Stimulated activated CD8-positive, alpha-beta memory T cell treated with anti-CD3 and anti-CD28 coated beads, Interleukin-4, amount 100 ng/mL, for 1 hour (primary cell): ENCODE measurements at places on chromosomes 1 and 21.

DNA sequence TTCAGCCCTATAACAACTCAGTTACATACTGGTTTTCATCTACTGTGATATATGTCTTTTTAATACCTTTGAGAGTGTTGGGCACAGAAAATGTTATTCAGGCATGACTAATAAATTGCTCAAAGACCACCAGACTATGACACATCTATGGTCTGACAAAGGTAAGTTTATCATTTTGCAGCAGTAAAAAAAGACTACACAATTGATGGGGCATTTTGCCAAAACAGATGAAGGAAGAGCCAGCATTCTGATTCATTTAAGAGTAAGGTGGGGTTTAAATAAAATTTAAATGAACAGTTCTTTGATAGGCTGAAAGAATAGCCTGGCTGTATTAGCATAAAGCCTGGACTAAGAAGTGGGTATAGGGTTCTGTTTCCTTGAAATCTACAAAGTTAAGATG lies 8.8 kb upstream of the RNPC3 start:
- DNase-seq: no peak

DNA sequence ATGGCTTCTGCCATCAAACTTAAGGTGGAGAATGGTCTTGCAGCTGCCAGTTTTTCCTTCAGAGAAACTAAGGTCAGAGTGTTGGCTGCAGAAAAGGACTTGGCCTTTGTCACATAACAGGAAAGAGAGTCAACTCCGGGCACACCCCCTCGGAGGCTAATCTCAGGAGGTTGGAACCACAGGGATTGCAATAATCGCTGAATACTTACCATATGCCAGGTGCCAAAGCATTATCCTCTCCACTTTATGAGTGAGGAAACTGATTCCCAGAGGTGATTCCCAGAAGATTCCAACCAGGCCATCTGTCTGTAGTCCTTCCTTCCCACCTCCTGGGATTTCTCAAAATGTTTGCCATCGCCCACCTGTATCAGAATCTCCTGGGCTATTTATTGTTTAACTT lies 54.0 kb downstream of the LACTBL1 start:
- no peak for DNase-seq

DNA sequence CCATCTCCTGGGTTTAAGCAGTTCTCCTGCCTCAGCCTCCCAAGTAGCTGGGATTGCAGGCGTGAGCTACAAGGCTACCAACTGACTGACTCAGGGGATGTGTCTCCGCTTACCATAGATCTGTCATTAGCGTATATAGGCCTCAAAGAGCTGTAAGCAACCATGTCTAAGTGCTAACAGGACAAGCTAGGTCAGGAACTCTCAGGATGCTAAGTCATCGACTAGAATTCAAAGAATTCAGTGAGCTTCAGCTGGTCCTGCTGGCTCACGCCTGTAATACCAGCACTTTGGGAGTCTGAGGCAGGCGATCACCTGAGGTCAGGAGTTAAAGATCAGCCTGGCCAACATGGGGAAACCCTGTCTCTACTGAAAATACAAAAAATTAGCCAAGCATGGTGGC lies 29.5 kb downstream of the CAPN2 start:
- no peak for DNase-seq

GRCh38 chr1:34129630-34130029 lies 35.4 kb downstream of the CSMD2 start:
- no peak for DNase-seq

- no peak for DNase-seq
Measured at GRCh38 chr1:61519631-61520030, 205.3 kb downstream of the TM2D1 start.

- no peak for DNase-seq
Measured at GRCh38 chr1:43015269-43015668, 56.6 kb upstream of the SLC2A1 start.

GRCh38 chr1:101203820-101204540 lies 32.8 kb upstream of the S1PR1 start:
- no peak for DNase-seq

DNA sequence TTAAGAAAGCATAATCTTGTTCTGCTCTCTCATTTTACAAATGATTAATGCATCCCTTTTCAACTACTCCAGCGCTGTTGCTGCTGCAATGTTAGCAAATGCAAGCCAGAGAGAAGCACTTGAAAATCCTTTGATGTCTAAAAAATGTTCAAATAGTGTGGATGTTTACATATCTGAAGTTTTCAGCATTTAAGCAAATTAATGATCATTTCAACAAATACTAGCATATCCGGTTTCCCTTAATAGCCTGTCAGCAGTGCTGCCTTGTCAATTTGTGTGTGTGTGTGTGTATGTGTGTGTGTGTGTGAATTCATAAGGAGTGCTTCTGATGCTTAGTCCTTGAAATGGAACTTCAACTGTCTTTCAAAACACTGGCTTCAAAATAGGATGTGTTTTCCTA lies 48.1 kb upstream of the WNT2B start:
- no peak for DNase-seq

GRCh38 chr1:24199291-24199900 lies 12.3 kb upstream of the IFNLR1 start:
- DNase-seq: peak; percentile 38

GRCh38 chr1:78297836-78298235 lies 192.9 kb upstream of the PTGFR start:
- DNase-seq: no peak

- no peak for DNase-seq
Measured at GRCh38 chr1:40001456-40001855, 39.1 kb upstream of the CAP1 start.

- no peak for DNase-seq
Measured at GRCh38 chr21:16517383-16517782, 787.6 kb downstream of the USP25 start.

- no peak for DNase-seq
Measured at GRCh38 chr1:33637846-33638440, 165.5 kb downstream of the ZSCAN20 start.

DNA sequence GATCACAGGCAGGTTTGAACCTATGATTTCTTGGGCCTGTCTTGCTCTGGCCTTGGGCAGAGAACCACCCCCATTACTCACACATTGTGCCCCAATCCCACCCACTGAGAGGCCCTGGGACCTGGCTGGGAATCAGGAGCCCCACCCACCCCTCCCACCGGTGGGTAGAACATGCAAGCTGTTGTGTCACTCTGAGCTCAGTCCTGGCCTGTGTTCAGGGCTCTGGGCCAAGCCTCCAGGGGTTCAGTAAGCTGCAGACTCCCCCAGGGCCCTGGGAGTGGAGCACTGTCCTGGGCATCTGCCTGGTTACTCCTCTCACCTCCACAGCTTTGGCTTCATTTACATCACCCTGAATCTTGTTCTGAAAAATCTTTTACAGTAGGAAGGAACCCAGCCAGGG lies 270.5 kb downstream of the RRAGC start:
- DNase-seq: no peak
